BJ (cell line): ENCODE measurements at places on chromosomes 5 and 9. TPM values are rescaled to one million over a fixed set of nuclear protein-coding genes. Genes with fewer than 3 reads are reported as not detected.

CARTPT gene
- not detected in 2 replicates for polyA plus RNA-seq

NR6A1 gene
- 0.23 and 0.25 TPM in 2 replicates for polyA plus RNA-seq

CTNND2 gene
- not detected in 2 replicates for polyA plus RNA-seq

EIF4E1B gene
- not detected in 2 replicates for polyA plus RNA-seq

SLC6A19 gene
- polyA plus RNA-seq = not detected in 2 replicates

DOCK8 gene
- 0.06 and 0.07 TPM in 2 replicates for polyA plus RNA-seq

UAP1L1 gene
- 2.8 and 5.6 TPM in 2 replicates for polyA plus RNA-seq

CCT5 gene
- 374 and 413 TPM in 2 replicates for polyA plus RNA-seq

POMT1 gene
- polyA plus RNA-seq = 17.8 and 32.1 TPM in 2 replicates

PTGS1 gene
- 72.6 and 102 TPM in 2 replicates for polyA plus RNA-seq

MRNIP gene
- 12.6 and 14.1 TPM in 2 replicates for polyA plus RNA-seq

FOXI1 gene
- polyA plus RNA-seq = not detected in 2 replicates

PPP3R2 gene
- not detected in 2 replicates for polyA plus RNA-seq

TLE4 gene
- polyA plus RNA-seq = 152 and 154 TPM in 2 replicates

HAPLN1 gene
- 2.5 and 4.1 TPM in 2 replicates for polyA plus RNA-seq

NFIB gene
- 0.25 and 0.47 TPM in 2 replicates for polyA plus RNA-seq
